ENCODE measurements at places on chromosomes 3 and 15.

GRCh38 chr3:154144825-154145465 is 23.8 kb downstream of the ARHGEF26 start:
- no peak for DNase-seq

- DNase-seq: no peak
These were observed 27.8 kb upstream of the SEMA4B start for GRCh38 chr15:90173372-90173771.

DNA sequence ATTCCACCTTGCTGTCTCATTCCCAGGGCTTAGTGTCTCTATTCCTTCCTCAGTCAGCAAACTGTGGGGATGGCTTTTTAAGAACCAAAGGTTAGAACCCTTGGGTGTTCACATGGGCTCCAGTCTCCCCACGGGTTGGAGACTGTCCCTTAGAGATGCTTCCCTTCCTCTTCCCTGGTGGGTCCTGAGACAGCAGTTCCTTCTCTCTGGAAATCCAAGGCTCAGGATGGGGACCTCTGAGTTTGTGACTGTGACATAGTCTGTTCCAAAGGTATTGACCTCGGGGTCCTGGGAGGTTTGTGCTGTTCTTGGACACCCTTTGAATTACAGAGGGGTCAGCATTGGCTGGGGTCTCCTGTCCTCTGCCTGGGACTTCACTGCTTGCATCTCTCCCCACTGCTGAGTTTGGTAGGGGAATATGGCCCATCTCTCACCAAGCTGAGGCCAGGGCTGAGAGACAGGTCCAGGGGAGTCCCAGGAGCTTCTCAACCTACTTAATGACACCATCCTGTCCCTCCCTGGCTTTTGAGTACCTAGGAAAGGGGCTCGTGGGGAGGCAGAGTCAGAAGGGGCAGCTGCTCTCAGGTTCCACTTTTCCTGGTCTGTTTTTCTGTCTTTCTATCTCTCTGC is 1.5 kb downstream of the GRM2 start:
- DNase-seq: no peak

DNA sequence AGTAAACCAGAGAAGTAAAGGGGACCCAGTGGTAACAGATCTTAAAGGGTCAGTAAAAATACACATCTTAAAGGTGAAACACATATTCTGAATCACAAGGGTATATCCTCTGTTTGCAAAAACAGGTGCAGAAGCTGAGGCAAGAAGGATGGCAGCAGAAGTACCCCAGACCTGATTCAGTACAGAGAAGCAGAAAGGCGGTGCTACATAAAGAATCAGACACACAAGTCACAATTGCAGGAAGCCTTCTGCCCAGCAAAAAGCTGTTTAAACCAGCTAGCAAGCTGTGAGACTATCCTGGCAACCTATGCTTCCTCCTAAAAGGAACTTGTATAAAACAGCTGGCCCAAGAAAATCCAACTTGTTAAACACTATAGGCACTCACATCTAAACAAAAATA is 49.4 kb downstream of the ZNF280D start:
- DNase-seq: no peak

- no peak for DNase-seq
These were observed 57.9 kb downstream of the B3GNT5 start for GRCh38 chr3:183310936-183311335.

DNA sequence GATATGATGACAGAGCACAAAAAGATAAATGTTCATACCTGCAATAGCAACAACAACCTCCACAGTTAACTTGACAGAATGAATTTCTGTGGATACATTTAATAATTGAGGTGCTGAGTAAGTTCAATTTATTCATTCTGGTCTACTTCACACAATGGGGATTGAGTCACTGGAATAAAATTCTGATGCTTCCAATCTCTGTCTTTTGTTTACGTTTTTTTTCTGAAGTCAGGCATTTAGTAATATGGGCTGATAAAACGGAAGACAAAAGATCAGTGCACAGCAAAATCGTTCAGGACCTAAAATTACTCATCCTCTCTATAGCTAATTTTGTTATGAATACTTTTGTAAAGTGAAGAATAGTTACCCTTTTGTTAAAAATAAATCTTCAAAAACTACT is 565.9 kb upstream of the CCDC54 start:
- DNase-seq: no peak

- no peak for DNase-seq
These were observed 32.4 kb downstream of the CCDC12 start for GRCh38 chr3:46944191-46944590.

GRCh38 chr3:124201786-124202185 is 209.9 kb upstream of the ROPN1 start:
- no peak for DNase-seq

DNA sequence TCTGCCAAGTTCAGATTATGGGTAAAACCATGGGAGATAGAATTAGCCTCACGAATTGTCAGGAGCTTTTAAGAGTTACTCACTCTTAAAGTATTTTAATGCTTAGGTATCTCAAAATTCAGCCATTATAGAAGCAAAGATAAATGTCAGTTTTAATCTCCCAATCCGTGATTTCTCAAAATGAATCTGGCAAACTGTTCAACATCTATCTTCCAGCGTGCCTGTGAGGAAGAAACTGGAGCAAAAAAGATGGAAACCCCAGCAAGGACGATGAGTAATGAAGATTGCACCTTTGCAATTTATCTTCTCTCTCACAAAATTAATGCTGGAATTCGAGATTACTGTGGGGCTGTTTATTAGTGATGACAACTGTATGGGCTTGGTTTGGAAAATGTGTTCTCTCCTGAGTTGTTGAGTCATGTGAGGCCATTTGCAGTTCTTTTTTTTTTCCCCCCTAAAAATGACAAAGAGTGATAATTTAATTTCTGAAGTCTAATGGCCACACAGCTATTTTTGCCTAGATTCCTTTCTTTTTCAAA is 70.5 kb downstream of the PYDC2 start:
- no peak for DNase-seq

GRCh38 chr15:78072080-78072892 is 5.2 kb downstream of the TBC1D2B start:
- DNase-seq: no peak

Data from T follicular helper cell (primary cell).